H54 (cell line): ENCODE measurements at places on chromosomes 5 and 9.
A peak's percentile ranks its signal among the peaks of the same experiment; 100 is the strongest.

GRCh38 chr5:57382655-57383054, 100.0 kb downstream of the ACTBL2 start:
- no peak for DNase-seq

DNA sequence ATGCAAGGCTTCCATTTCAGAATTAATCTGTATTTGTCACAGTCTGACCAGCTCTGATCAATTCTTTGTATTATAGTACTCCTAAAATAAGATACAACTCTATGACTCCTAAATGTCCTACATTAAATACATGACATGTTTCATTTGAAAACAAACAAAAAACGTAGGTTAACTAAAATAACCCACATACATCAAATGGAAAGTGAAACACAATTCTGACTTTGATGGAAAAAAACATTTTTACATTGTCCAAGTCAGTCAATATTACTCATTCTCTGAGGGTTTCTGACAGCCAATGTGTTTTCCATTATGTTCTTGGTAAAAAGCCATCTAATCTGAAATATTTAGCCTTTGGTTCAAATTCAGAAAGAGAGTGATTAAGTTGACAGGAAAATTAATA, 8.7 kb downstream of the HMGCS1 start:
- no peak for DNase-seq

GRCh38 chr5:120518581-120518980, 54.5 kb downstream of the PRR16 start:
- no peak for DNase-seq

- no peak for DNase-seq
These were observed 44.0 kb downstream of the FANCC start for GRCh38 chr9:95273369-95274022.

- DNase-seq, result no peak
These were observed 566.0 kb upstream of the DMAC1 start for GRCh38 chr9:8365466-8366160.

DNA sequence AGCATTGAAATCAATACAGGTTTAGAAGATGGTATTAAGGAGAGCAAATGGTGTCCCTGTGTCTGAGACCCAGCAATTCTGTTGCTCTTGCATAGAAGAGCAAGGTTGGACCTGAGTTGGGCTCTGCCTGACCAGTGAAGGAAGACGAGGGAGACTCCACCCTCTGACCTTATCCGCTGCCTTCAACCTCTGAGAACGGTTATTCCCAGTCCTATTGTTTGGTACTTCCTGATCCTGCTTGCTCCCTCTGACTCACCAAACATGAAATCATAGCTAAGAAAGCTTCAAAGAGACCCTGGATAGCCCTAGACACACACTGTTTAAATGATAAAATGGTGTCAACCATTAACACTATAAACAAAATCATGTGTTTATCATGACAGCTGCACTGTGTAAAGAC, 218.5 kb downstream of the PLK2 start:
- DNase-seq, result no peak

GRCh38 chr5:5062525-5063302, 77.4 kb upstream of the ADAMTS16 start:
- DNase-seq, result no peak

DNA sequence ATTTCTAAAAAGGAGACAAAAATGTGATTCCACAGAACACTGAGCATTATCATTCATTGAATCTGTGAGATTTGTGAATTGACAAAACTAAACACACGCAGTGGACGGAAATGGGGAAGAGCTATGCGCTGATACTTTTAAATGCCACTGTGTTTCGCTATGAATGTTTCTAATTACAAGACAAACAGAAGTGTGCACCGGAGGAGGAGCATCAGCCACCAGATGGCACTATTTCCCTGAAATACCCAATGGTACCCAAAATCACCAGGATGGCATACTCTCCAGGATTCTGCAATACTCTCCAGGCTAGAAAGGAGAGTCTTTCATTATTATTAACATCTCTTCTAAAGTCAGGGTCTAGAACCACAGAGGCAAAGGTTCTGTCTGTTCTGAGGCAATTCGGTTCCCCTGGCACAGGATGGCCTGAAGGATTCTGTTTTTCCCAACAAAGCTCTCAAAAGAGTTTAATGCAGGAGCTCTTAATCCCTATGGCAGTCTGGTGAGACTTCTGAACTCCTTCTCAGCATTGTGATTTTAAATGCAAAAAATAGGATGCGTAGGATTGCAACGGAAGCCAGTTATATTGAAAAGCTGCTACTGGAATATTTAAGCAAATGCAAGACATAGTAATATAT, 13.8 kb upstream of the PUM3 start:
- peak; percentile 42 for DNase-seq

DNA sequence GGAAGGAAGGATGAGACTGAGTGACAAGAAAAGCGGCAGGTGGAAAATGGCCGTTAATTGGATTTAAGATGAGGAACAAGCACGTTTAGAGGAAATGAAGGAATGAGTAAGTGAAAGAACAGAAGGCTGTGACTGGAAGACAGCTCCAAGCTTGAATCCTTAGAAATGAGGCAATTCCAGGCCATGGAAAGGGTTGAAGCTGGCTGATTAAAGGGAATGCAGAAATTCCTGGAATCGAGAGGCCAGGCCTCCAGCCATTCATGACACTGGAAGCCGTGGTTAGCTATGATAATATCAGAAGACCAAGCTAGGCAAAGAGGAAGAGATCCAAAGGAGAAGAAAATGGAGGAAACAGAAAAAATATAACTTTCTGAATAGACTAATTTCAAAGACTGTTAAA, 84.2 kb downstream of the ARL15 start:
- no peak for DNase-seq

DNA sequence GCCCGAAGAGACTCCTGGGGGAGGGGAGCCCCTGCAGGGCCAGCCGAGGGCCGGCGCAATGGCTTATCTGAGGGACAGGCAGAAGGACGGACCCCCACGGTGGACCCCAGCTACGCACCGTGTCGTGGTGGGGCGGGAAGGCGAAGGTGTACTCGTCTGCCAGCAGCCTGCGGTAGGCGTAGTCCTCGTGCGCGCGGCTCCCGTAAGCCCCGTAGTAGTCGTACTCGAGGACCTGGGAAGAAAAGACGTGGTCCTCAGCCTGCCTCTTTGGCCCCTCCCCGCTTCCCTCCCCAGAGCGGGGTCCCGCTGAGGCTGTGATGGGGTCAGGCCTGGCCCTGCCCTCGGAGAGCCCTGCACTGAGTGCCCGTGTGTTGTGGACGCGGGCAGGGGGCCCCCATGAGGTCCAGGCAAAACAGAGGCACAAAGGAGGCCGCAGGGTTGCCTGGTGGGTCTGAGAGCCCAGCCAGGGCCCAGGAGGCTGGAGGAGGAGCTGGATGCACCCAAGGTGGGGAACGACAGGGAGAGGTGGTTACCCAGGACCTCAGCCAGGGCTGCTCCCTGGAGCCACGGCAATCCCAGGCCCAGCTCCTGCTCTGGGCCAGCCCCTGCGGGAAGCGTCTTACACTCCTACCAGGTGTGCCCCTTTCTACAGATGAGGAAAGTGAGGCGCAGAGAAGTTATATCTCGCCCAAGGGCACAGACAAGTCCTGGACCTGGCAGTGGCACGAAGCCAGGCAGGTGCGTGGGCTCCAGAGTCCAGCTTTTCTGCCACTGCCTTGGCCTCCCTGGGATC, 35.2 kb downstream of the SARDH start:
- DNase-seq, result no peak

DNA sequence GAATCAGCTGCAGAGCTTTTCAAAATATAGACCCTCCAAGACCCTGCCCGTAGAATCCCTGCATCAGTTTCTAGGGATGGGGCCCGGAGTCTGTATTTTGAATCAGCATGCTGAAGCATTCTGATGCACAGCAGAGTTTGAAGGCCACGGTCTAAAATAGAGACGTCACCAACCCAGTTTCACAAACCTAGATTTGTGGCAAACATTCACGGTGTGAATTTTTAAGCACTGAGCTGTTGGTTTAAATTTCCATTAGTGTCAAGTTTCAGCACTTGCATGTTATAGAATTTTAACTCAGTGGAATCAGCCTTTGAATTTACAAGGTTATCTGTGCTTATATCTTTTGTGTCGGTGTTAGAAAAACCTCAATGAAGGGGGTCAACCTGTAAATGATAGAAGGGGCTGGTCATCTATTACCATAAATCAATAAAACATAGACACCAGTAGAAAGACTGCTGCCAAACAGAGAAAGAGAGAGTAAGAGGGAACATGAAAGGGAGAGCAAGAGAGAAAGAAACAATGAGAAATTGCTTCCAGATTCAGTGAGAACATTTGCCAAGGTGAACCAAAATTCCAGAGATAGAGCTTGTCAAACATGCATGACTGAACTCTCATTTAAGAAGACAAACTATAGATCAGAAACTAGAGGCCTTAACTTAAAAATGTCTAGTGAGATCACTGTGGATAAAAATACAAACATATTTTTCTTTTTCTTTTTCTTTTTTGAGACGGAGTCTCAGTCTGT, 414.9 kb downstream of the ZSWIM6 start:
- DNase-seq, result no peak

- DNase-seq, result no peak
These were observed 147.1 kb downstream of the ERCC6L2 start for GRCh38 chr9:96022445-96023051.

- no peak for DNase-seq
These were observed 46.2 kb upstream of the FCN2 start for GRCh38 chr9:134834217-134834956.

- DNase-seq, result no peak
These were observed 235.1 kb upstream of the PRR16 start for GRCh38 chr5:120229036-120229435.

DNA sequence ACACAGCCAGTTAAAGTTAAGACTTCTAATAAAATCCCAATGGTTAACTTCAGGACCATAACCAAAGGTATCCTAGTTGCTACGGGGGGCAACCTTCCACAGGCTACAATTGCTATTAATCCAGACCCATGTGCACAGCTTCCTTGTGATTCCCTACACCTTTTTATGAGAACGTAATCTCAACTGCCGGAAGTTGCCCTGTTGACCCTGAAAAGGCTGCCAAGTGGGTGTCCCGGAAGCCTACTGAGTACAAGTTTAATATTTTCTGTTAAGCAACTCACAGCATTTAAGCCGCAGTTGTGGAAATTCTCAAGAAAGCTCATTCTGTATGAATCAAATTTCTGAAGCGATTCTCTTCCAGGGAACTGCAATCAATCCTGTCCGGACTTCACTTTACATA, 48.5 kb upstream of the PTGER4 start:
- DNase-seq, result no peak
